ENCODE measurements at places on chromosomes 4 and X. TPM values are rescaled to one million over a fixed set of nuclear protein-coding genes. Genes with fewer than 3 reads are reported as not detected.

The P2RY8 gene
- 24.7 TPM for total RNA-seq

The PPP2R2C gene
- total RNA-seq: not detected

The NFKB1 gene
- 180 TPM for total RNA-seq

The OR13H1 gene
- total RNA-seq: not detected

The TRIM2 gene
- 0.44 TPM for total RNA-seq

The ZNF185 gene
- 0.95 TPM for total RNA-seq

The WDR17 gene
- total RNA-seq: 1.4 TPM

The LANCL3 gene
- 0.38 TPM for total RNA-seq

The FAT4 gene
- 0.02 TPM for total RNA-seq

The ESX1 gene
- total RNA-seq: 0.13 TPM

The DCTD gene
- 154 TPM for total RNA-seq
